T-helper 1 cell (primary cell): ENCODE measurements at places on chromosomes 2 and 18.

DNA sequence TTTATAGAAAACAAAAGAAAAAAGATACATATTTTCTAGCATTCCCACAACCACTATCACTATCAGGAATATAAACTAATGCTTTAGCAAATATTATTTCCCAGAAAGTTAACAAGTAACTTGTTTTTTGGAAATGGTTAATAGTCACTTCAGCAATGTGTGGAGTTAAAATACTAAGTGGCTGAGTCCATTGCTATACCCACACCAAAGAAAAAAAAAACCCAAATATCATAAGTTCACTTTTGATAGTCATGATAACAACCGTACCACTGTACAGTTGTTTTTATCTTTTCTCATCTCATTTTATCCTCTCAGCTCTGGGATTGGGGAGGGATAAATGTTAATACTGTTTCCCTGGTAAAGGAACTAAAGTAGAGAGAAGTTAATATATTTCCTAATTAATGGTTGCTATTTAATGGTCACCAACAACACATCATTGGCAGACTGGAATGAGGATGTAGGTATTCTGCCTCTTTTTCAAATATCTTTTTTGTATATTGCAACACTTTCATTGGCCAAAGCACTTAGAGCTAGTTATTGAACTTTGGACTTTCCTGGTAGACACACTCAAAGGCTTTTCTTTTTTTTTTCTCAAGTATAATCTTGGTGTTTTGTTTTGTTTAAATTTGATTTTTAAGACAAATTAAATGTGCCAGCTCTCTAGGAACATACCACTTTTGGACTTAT is 18.4 kb upstream of the KANSL1L start:
- DNase-seq = no peak

DNA sequence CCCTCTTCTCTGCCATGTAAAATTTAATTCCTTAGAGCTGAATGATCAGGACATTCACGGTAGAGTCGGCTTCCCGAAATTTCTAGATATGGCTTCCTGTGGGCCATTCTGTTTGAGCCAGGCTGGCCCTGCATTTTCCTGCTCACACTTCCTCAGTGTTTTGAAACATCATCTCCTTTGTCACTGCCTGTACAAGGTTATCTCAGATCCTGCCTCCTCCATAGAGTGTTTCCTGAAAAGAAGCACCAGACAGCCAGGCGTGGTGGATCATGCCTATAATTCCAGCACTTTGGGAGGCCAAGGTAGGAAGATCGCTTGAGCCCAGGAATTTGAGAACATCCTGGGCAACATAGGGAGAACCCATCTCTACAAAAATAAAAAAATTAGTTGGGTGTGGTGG is 43.6 kb downstream of the GRHL1 start:
- no peak for DNase-seq

DNA sequence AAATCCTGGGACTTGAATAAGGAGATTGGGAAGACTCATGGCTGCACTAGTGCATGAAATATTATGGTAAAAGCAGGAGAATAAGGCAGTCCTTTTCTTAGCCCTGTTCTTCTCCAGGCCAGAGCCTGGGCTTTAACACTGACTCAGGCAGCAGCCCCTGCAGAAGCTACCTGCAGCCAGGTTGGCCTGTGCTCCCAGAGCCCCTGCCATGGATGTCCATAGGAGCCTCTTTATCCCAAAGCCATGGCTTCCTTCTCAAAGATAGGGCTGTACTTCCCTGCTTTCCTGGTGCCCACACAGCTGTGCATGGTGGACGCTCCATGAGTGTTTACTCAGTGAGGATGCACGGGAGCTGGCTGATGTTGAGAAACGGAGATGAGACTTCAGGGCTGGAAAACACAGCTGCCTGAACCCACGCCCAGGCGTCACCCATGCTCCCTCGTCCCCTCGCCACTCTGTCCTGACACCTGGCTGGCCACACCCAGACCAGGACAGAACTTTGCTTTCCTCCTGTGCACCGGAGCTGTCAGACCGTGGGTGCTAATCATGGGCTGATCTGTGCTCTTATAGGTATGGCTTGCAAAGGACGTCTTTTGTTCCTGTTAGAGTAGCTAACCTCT is 135.5 kb downstream of the GLI2 start:
- no peak for DNase-seq

DNA sequence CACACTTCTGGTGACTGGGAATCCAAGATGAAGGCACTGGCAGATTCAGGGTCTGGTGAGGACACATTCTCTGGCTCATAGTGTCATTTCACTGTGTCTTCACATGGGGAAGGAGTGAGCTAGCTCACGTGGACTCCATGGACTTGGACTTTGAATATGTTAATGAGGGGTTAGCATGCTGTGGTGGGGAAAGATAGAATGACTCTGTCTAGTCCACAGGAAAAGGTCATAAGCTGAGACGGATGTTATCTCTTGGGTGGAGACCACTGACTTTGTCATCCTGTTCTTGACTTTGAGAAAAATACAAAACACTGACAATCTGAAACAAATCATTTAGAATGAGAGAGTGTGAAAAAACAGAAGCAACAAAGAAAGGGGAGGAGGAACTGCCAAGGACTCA is 145.9 kb downstream of the PIK3C3 start:
- DNase-seq = no peak

- DNase-seq = no peak
Observed at GRCh38 chr2:8870441-8870840, 33.0 kb upstream of the KIDINS220 start.

DNA sequence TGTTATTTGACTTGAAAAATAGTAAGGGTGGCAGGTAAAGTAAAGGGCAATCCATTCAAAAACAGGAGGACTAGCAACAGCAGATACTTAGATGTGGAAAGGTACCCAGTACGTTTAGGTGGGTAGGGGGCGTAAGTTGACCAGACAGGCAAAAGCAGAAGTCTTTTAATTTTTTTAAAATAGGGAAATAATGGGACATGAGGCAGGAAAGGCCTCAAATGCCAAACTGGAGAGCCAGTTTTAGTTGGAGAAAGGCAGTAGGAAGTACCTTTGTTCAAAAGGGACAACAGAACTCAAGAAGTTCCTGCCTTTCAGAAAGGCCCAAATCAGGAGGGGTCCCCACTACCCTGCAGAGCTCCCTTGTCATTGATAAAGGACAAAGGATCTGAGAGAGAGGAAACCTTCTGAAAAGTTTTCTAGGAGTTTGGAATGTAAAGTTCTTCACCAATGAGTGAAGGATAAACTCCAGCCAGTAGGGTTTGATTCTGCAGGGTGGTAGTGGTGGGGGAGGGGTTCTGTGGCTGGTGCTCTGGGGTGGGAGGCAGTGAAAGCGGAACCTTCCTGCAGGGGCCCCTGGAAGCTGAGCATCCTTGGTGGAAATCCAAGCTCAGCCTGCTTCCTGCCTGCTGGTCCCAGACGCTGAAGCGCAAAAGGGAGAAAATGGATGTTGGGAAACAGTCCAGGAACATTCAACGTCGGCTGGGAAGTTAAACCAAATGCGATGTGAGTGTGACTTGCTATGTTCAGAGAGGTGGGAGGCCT is 40.1 kb downstream of the TMEM17 start:
- DNase-seq = no peak

DNA sequence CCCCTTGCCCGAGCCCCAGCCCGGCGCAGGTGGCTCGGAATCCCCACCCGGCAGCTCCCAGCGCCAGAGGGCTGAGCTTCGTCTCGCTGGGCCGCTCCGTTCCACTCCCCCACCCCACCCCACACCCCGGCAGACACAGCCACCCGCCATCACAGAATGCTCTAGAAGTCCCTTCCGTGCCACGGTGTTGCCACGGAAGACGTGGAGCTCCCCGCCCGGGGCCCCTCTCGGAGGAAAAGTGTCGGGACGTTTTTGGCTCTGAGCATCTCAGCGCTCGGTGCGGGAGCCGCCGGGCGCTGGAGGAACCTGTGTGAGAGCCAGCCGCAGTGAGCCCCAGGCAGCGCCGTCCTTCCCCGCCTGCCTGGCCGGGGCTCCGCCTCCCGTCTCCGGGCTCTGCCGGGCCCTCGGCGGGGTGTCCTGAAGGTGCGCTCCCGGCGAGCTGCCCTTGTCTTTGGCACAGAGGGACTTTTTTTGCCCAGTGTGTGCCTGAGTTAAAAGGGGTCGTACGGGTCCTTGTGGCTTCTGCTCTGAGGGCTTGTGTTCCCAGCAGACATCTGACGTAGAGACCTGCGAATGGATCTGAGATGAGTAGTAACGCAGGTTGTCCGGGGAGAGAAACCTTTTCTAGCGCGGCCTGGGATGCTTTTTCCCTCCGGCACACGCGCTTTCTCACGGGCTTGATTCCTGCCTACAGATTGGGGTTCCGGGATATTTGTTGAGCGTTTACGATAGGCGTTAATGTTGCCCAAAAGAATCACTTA is 1.8 kb downstream of the ZCCHC2 start:
- peak; percentile 65 for DNase-seq

- DNase-seq = no peak
Observed at GRCh38 chr2:226478109-226478809, 321.4 kb downstream of the IRS1 start.

- peak; percentile 13 for DNase-seq
Observed at GRCh38 chr18:3177902-3178687, 41.7 kb downstream of the MYOM1 start.

DNA sequence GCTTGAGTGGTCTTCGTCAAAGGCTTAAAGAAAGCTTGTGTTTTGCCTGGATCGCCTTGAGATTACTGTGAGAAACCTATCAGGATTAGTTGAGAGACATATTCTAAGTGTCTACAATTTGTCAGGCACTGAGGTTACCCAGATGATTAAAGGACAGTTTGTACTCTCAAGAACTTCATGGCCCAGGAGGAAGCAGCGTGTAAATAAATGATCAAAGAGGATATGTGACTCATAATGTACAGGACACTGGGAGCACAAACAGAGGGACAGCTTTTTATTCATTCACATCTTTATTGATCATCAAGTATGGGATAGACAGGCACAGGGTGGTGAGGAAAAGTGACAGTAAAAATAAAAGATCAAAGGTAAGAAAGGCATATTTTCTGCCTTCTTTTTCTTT is 152.6 kb upstream of the FSHR start:
- DNase-seq = no peak

GRCh38 chr2:186751790-186752189 is 57.9 kb downstream of the FAM171B start:
- DNase-seq = no peak

- DNase-seq = no peak
Observed at GRCh38 chr2:36461039-36461681, 105.6 kb downstream of the CRIM1 start.

- no peak for DNase-seq
Observed at GRCh38 chr2:60715561-60715960, 40.5 kb upstream of the PAPOLG start.

DNA sequence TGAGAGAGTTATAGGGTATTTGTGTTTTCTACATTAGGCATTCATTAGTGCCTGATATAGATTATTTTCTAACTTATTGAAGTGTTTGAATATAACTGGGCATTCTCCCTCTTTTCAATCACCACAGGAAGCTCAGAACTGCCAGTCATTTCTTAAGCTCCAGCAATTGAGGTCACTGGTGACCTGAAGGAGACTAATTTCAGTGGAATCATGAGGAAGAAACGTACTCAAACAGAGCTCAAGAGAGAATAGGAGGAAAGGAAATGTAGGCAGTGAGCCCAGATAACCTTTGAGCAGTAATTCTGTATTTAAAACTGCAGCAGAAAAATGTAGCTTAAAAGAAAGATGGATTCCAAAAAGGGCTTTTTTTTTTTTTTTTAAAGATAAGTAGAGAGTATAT is 1035.5 kb downstream of the SOCS6 start:
- no peak for DNase-seq

DNA sequence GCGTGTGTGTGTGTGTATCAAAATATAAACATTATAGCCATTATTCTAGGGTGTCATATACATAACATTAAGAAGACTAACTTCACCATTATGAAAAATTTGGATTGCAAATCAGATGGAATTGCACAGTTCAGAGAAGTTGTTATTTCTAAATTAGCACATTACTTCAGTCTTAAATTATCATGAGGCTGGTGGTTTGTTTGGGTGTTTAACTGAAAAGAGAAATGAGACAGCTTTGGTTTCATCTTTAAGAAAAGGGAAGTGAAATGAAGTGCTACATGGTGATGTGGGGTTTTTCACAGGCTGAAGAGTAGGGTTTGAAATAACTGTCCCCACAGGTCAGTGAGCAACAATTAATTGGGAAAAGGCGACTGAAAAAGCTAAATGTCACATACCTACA is 161.2 kb upstream of the XIRP2 start:
- DNase-seq = no peak

- DNase-seq = no peak
Observed at GRCh38 chr2:209901172-209901571, 101.3 kb upstream of the RPE start.

GRCh38 chr18:7122376-7122775 is 4.8 kb upstream of the LAMA1 start:
- DNase-seq = no peak

GRCh38 chr2:166282154-166282553 is 93.6 kb downstream of the SCN9A start:
- no peak for DNase-seq

DNA sequence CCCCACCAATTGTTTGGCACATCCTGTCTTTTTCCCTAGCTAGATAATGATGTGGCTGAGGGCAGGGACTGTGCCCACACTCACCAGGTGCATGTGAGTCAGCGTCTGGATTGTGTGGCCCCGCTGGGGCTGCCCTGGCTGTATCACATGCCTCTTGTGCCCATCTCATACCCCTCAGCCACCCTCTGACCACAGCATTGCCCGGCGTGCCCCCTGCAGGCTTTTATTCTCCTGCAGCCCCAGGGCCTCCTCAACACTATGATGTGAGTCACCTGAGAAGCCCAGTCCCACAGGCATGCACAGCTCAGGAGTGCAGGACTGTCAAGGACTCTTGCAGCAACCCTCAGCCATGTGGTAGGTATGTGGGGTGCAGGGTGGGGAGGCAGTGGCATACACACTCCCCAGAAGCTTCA is 14.8 kb upstream of the STEAP3 start:
- DNase-seq = no peak

GRCh38 chr18:31056296-31056695 is 13.8 kb upstream of the DSC3 start:
- no peak for DNase-seq

- DNase-seq = no peak
Observed at GRCh38 chr2:75007819-75008218, 49.4 kb downstream of the POLE4 start.

DNA sequence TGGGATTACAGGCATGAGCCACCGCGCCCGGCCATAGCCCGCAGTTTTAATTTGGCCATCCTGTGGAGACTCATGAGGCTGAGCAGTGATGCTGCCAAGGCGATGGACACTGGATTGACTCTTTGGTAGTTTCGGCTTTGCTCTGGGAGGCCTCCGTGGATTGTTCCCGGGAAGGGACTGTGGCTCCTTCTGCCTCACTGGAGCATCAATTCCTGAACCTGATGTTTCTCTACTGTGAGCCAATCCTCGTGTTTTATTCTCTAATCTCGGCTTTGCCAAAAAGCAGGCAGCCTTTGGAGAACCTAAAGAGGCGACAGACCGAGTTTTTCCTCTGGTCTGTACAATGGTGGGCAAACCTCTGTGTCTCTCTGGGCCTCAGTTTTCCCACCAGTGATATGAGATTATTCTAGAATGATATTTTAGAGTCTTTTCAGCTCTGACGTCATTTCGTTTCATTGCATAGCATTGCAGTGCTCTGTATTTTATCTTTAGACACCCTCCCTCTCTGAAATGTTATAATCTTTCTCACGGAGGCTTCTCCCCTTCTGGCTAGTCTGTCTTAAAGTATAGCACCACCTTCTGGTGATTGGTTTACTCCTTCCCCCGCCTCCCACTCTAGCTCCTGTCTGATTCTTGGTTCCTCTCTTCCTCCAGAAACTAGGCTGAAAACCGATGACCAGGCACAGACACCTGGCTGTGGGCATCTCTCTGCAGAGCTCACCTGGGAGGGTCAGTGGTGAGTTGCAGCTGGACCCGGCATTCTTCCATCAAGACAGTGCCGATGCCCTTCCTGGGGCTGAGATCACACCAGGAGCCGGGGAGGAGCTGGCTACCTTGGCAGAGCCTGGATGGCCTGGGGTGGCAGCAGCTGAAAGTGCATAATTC is 341.3 kb downstream of the MYCN start:
- DNase-seq = no peak
